ENCODE measurements at places on chromosomes 7 and 10.

- DNase-seq = no peak
Observed at GRCh38 chr7:92778972-92779371, 57.4 kb downstream of the CDK6 start.

GRCh38 chr10:101139421-101139911, 8.4 kb downstream of the TLX1 start:
- no peak for DNase-seq

DNA sequence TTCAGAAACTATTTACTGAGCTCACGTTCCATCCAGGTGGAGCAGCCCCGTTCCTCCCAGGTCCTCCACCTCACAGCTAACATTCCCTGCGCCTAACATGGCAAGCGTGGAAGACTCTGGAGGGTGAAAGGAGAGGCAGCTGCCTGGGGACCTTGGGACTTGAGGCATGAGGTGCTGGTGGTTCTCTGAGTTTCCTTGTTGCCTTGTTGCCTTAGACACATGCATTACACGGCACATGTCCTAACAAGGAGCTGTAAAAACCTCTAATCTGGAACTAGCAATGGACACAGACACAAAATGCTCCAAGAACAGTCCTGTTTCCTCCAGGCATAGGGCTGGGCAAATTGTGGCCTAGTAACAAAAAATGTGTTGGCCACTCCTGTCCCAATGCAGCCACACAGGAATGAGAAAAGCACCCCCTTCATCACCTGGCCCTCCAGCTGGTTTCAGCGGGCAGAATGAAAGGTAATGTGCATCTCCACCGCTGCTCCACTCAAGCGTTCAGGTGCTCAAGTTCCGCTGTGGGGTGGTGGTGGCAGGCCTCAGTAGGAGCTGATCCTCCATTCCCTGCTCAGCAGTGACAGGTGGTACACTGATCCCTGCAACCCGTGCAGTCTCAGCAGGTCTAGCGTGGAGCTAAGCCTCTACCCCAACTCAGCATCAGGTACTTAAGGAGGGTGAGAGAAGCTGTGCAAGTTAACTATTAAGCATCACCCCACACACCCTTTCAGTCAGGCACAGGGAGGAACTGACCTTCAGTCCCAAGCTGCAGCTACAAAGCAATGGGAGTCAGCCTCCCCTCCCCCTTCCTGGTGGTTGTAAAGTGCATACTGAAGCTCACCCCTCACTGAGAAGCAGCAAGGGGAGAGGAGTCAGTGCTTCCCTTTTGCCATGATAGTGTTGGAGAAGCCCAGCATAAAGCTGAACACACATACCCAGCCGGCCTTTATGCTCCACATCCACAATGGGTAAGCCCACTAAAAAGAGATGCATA, 382.8 kb downstream of the SDK1 start:
- no peak for DNase-seq

DNA sequence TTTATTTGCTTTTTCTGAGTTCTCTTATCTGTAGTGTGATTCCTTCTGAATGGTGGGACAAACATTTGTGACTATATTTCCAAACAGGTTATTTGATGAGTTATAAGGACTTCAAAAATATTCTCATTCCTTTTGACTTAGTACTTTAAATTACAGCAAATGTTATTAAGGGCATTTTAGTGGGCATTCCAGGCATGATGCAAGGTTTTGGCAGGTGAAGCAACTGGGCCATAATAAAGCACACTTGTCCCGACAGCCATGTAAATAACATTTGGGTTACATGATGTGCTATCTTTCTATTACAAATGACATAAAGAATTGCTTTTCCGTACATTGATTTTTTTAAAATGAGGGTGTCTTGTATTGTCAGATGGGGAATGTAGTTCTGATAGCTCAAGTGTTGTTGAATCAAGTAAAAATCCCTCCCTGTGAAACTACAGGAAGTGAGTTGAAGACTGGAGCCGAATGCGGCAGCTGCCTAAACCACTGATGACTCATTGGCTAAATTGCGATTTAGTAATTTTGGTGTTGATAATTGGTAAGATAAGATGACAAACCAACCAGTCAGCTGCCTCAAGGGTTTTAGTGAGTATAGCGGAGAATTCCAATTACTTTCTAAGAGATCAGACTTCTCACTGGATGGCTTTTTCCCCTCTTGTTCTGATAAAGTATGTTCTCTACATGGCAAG, 231.3 kb upstream of the NPY start:
- peak; percentile 10 for DNase-seq

GRCh38 chr10:25049966-25050365, 33.6 kb downstream of the THNSL1 start:
- no peak for DNase-seq

DNA sequence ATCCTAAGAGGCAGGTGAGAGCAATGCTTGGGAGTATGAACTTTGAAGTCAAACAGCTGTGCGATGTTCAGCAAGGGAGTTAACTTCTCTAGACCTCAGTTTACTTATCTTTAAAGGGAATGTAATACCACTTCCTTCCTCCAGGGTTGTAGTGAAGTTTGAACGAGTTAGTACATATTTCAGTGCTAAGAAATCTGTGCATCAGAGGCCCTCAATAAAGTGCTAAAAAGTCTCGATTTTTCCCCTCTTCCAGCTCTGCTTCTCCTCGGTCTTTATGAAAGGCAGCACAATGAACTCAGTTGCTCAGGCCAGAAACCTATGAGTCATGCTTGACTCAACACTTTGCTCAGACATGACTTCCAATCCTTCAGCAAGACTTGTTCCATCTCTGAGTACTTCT, 418.9 kb downstream of the MDFIC start:
- DNase-seq = no peak

- no peak for DNase-seq
Observed at GRCh38 chr7:30502470-30503251, 2.0 kb downstream of the GGCT start.

DNA sequence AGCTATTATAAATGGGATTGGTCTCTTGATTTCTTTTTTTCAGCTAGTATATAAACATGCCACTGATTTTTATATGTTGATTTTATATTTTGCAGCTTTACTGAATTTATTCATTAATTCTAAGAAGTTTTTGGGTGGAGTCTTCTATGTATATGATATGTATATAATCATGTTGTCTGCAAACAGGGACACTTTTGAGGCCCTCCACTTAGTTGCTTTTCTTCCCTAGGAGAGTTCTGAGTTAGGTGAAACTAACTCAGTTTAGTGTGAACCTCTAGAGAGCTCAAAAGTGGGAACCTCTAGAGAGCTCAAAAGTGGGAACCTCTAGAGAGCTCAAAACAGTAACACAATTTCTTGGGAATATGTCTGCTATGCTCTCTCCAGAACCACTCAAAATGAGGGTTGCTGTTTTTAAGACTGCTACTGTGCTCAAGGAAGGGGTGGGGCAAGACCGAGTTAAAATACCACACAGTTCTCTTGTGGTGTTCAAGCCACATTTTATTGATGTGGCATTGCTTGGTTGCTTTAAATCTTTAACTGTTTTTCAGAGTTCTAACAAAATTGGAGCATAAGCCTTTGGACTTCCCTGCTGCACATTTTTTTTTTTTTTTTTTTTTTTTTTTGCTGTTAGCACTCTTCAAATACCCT, 13.2 kb downstream of the CCDC7 start:
- DNase-seq = peak; percentile 83

GRCh38 chr7:30460246-30460633, 18.3 kb downstream of the NOD1 start:
- DNase-seq = no peak

DNA sequence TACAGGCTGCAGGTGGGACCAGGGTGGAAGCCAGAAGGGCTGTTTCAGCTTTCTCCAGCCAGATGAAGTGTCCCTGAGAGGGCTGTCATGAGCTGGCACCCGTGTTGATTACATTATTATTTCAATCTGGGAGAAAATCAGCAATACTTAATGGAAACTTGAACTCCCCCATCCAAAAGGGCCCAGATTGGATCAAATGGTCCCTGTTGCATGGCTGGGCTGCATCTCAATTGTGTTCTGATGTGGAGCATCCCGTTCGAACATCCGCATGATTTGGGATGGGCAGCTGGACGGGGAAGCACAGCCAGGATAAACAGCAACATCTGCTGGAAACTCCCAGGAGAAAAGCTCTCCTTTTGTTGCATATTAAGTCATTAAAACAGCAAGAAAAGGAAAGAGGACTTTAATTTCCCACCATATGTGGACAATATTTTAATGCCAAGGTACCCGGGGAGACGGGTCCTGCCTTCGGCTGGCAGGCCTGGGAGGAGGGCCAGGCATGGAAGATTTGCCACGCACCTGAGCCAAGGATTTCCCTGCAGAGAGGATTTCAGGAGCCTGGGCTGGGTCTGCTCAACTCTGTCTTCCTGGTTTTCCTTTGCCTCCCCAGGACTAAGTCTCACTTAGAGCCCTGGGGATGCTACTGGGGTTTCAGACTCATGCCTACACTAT, 52.4 kb downstream of the NPTX2 start:
- no peak for DNase-seq

- no peak for DNase-seq
Observed at GRCh38 chr7:82528577-82529310, 85.2 kb upstream of the CACNA2D1 start.

GRCh38 chr10:15603446-15604011, 116.2 kb downstream of the ITGA8 start:
- DNase-seq = no peak

GRCh38 chr7:28091190-28091589, 89.4 kb downstream of the JAZF1 start:
- DNase-seq = no peak

DNA sequence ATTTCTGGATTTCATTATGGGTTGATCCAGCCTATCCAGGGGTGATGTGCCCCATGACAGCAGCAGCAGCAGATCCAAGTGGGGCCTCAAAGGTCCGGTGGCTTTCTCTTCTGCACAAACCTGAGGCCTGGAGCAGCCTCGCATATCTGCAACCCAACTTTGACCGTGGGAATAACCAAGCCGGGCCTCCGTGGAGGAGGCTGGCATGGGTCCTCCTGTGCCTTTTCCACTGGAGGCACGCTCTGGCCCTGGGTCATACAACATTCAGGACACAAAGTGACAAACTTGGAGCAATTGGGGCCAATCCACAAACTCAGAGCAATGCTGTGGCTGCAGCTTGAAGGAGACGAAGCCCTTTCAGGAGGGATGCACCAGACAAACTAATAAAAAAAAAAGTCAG, 330.0 kb upstream of the MKI67 start:
- no peak for DNase-seq

- DNase-seq = no peak
Observed at GRCh38 chr7:135708041-135708440, 19.9 kb downstream of the SLC13A4 start.

DNA sequence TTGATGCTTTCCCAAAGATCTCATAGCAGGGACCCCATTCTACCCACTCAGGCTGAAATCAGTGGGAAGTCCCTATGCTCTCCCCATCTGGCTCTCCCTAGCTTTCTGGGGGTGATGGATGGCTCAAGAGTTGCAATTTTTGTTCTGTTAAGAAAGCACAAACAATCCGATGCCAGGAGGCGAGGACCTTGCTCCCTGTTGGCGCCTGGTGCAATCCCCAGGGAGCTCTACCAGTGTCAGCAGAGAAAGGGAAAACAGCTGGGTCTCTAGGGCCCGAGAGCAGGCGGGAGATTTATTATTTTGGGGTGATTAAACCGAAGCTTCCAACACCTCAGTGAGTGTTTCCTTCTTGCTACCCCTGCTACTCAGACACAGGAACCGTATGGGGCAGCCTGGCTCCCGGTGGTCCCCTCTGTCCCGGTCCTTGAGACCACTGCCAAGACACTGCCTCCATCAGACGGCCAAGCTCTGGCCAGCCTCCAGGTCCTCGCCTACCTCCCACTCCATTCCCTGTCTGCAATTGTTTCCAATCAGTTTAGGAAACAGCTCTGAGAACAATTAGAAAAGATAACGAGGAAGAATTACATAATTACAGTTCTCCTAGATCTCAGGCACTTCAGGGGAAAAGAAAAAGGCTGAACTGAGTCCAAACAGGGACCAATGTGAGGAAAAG, 147.9 kb downstream of the PLXNA4 start:
- no peak for DNase-seq

DNA sequence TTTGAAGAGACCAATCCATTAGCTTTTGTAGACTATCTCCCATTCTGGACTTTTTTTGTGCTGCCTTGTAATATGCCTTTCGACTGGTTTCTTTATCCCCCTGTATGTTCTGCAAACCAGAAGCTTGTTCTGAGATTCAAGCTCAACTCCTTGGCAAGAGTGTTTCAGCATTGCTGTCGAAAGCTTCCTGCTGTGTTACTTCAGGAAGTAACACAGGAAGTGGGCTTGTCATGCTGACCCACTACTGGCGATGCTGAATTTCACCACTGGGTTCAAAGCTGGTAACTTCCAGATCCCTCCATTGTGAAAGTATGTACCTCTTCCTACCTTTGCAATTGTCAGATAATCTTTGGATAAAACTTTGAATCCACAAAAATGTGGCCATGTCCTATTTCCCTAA, 57.9 kb upstream of the INSYN2A start:
- no peak for DNase-seq

- no peak for DNase-seq
Observed at GRCh38 chr10:126090911-126091728, 194.8 kb downstream of the FANK1 start.

GRCh38 chr10:76324283-76324682, 892.9 kb downstream of the LRMDA start:
- no peak for DNase-seq

GRCh38 chr7:120741371-120742042, 116.4 kb downstream of the TSPAN12 start:
- no peak for DNase-seq

- no peak for DNase-seq
Observed at GRCh38 chr10:58909881-58910280, 266.6 kb upstream of the PHYHIPL start.

DNA sequence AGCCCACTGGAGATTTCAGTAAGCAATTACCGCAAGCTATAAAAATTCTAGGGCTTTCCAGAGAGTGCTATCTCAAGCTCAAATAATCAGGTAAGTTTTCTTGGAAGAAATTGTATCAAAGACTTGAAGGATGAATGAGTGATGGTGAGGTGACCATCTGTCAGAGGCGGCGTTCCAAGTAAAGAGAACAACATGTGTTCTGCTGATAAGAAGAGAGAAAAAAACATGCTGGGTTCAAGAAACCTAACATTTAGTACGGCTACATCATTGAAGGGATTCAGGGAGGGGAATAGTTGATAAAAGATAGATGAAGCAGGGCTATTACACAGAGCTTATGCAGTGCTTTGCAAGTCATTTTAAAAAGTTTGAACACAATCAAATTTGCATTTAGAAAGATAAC, 100.7 kb downstream of the GNAI1 start:
- DNase-seq = no peak

DNA sequence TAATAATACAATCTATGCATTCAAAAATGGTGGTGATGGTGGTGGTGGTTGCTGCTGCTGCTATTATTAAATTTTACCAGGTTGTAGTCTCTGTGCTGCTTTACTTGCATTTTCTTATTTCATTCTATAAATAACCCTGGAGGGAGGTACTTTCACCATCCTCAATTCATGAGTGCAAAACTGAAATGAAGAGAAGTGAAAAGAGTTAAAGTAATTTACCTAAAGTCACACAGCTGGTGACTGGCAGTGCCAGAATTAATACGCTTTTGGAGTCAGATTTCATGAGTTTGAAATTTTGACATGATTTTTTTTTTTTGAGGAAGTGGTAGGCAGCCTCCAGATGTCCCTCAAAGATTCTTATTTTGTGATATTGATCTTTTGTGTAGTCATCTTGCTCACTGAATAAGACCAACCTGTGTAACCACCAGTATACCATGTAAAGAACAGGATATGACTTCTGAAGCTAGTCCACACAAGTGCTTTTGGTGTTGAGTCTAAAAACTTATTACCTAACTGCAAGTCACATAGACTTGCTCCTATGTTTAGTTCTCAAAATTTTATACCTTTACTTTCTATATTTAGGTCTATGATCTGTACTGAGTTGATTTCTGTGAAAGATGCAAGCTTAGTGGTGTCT, 218.8 kb downstream of the ZWINT start:
- DNase-seq = no peak
